ENCODE measurements at places on chromosomes 2 and 18.

DNA sequence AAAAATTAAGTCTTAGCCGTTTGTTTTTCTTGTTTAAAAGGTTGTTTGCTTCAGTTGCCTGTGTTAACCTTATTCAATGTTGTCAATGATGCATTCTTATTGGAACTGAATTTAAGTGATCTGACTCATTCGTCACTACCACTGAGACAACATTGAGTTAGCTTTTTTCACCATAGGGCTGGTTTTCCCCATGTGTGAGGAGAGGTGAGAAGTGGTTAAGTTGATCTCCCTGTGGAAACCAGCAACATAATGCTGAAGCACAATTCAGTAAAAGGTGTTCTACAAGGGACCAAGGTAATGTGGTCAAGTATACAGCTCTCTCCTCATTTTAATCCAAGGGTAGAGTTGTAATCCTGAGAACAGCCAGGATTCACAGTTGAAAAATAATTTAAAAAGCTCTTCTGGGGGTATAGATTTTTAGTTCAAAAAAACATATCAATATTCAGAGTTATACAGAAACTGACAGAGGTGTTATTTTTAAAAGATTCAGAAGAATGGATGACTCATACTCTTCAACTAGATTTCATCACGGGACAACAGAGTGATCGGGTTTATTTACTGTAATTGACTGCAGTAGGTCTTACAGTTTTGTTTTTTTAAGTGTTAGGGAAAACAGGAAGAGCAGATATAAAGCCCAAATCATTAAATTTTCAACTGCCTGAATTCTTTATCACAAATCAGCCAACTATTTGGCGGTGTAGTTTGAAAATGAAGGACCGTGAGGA lies 12.6 kb downstream of the NOP58 start:
- DNase-seq = no peak

- DNase-seq = no peak
Measured at GRCh38 chr18:44677933-44678332, 2.8 kb upstream of the SETBP1 start.

DNA sequence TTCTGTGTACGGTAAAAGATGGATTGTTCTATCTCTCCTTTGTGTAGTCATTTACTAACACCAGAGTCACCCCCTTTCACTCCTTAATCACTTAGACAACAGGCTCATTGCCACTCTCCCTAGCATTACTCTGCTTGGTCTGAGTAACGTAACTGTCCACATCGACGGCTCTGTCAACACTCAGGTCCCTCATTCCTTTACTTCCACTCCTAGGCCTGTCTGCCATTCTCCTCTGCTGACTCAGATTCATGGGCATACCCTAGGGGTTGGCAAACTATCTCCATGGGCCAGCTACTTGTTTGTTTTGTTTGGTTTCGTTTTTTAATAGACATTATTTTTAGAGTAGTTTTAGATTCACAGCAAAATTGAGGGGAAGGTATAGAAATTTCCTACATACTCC lies 243.9 kb downstream of the NR4A2 start:
- DNase-seq = no peak

DNA sequence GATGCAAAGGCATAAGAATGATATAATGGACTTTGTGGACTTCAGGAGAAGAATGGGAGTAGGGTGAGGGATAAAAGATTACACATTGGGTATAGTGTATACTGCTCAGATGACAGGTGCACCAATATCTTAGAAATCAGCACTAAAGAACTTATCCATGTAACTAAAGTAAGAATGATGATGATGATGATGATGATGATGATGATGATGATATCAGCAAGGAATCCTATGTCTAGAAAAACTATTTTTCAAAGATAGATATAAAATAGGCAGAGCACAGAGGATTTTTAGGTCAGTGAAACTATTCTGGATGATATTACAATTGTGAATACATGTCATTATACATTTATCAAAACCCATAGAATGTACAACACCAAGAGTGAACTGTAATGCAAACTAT lies 34.3 kb downstream of the NMS start:
- no peak for DNase-seq

DNA sequence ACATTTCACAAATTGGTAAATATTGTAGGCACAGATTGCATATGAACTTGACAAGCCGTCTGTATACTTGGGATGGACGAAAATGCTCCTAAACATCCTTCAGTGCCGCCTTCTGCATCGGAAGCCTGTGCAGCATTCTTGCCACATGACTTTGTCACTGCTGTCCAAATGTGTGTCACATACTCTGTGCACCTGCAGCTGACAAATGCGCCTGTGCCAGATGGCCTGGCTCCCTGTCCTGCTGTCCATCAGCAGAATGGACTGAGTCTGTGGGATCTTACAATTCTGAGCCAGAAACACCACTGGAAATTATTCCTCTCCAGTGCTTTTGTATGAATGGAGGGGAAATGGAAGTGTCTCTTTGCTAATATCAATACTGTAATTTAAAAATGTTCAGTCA lies 89.9 kb downstream of the DCDC2C start:
- no peak for DNase-seq

DNA sequence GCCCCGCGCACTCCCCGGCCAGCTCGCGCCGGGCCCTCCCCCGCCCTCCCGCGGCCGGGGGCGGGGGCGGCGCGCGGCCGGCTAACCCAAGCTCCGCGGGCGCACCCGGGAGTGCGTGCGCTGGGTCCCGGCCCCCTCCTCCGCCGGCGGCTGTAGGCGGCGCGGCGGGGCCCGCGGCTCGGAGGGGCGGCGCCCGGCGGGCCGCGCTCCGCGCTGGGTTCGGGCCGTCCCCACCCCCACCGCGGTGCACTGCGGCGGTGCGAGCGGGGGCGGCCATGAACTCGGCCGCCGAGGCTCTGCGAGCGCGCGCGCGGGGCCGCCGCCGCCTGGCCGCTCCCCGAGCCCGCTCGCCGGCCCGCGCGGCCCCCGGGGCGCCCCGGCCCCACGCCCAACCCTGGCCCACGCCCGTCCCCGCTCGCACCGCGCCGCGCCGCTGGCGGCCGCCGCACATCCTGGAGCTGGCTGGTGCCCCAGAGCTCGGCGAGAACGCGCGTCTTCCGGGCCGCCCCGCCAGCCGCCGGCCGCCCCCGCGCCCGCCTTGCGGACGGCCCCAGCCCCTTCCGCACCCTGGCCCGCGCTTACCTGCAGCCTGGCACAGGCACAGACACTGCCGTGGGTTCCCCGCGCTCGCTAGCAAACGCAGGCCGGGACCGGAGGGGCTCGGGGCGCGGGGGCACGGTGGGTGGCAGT lies at the start of gene ZBTB14:
ZBTB14 (minus strand) TSS at position 496 of the 690 bp plus-strand sequence. CDS start 2,480 bp downstream, outside the sequence.
- DNase-seq = peak; percentile 60

DNA sequence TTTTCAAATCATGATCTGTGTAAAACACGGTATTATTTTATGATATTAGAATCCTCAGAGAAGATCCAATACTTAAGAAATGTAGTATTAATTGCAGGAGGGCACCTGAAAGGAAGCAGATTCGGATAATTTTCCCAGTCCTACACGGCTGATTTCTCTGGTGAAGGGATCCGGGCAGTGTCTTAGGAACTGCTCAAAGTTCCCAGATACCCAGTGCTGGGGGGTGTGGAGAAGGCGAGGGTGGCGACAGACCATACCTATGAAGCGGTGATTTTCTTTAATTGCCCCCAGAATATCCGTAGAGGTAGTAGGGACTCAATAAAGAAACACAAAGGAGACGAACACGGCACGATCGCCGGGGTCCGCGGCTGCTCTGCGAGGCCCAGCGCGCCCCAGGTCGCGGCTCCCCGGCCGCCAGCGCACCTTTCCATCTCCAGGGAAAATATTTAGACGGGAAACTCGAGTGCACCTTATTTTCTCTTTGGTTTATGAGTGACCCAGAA lies 1.4 kb upstream of the SOX11 start:
- DNase-seq = no peak

DNA sequence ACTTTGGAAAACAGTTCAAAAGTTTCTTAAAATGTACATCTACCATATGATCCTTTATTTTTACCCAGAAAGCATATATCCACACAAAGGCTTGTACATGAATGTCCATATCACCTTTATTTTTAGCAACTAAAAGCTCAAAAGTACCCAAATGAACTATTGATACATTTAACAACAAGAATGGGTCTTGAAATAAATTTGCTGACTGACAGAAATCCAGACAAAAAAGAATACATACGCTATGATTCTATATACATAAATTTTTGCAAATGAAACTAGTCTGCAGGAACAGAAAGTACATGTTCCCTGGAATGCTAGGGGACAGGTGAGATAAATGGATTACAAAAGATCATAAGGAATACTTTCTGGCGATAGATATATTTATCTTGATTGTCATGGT lies 96.3 kb upstream of the KYNU start:
- DNase-seq = no peak

- no peak for DNase-seq
Measured at GRCh38 chr2:152638056-152638455, 79.2 kb downstream of the PRPF40A start.

DNA sequence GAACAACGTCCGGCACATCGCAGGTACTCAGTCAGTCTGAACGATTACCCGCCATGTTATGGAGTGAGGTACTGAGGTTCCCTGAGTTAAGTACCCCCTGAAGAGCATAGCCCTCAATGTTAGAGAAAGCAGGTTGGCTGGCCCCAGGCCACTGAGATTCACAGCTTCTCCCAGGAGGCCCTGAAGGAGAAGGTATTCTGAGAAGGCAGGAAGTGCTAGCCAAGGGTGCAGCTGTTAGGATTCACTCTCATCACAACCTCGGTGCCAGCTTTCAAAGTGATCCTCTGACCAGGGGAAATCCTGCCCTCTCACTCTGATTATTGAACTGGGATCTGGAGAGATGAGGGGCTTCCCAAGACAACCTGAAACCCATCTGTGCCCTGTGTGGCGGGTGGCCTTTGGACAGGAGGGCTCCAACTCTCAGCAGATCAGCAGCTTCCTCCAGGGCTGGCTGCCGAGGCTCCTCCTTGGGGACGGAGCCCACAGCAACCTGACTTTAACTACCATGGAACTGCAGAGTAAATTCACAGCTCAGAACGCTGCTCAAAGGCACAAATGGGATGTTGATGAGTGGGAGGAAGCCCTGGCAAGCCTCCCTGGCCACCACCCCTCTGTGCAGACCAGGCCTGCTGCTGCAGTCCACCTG lies 7.8 kb downstream of the EHD3 start:
- DNase-seq = peak; percentile 43

GRCh38 chr2:102620332-102620731 lies 979 bp downstream of the SLC9A2 start:
- DNase-seq = no peak

DNA sequence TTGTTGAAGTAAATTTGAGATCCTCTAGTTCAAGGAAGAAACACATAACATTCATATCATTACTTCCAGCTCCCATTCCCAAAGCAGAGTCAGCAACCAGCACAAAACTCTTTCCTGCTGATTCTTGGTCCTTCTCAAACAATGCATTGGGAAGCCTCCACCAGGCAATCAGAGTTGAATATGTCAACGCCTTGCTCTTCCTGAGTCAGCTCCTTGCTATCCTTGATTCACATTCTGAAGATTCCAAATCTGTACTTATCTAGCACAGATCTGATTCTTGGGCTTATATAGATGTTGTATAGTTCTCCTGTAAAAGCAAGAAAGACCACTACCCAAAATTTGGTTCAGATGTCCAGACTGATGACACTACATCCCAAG lies 29.6 kb downstream of the CFAP210 start:
- DNase-seq = no peak

DNA sequence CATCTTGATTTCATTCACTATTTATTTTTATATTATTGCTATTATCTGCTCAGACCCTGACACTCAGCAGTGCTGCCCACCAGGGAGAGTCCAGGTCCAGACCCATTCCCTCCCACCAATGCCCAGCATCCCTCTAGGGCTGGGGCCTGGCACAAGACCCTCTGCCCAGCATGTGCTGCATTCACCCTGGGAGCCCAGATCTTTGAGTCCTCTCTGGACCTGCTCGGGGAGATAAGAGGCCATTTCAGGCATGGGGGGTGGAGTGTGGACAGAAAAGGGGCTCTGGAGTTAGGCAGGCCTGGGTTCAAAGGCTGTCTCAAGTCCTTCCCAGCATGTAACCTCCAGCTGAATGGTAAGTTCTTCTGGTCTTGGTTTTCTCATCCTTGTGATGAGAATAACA lies 209.6 kb downstream of the CYP26B1 start:
- DNase-seq = no peak

GRCh38 chr18:34805878-34806351 lies 95.8 kb downstream of the DTNA start:
- DNase-seq = no peak

- no peak for DNase-seq
Measured at GRCh38 chr2:213920014-213920413, 490.8 kb upstream of the VWC2L start.

DNA sequence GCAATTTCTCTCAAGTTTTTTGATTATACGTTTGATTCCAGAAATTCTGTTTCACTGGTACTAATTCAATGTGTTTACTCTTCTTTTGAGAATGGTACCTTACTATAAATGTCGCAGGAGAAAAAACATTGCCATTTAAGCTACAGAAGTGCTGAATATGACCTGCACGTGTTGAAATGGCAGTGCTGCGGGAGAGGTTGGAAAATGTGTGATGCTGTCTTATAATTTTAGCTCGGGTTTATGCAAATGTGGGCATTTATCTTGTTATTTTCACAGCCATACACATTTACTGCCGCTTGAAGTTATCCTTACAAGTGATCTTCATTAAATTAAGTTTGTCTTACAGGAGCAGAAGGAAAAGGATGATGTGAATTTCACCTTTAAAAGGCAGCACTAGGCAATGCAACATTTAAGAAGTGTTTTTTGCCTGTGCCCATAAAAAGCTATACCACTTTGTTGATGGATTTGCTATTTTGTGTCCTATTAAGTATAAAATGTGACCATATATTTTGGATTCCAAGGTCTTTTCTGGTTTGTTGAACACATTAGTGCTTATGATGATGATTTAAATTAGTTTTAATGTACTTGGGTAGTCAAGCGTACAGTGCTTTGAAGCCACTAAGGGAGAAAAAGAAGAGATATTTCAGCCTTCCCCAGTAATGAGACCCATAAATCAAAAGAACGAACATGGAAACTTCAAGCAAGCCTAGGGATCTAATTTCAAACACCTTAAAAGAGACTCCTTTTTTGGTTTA lies 112.1 kb downstream of the LTBP1 start:
- DNase-seq = no peak

DNA sequence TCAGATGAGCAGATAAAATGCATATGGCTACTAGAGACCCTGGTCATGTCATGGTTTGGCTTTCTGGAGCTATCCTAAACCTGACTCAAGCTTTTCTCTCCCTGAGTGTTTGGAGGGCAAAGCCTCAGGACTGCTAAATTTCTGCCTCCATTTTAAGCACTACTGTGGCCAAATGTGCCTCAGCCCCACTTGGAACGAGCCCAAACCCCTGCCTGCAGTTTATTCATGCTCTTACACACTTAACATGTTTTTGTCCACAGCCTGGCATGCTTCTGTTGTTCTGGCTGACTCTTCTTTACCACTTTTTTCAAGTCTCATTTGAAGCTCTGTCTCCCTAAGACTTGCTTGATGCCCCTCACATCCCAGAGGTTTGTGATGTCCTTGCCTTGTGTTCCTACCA lies 24.7 kb downstream of the MGAT5 start:
- no peak for DNase-seq

- DNase-seq = no peak
Measured at GRCh38 chr2:17805717-17806363, 10.4 kb upstream of the MSGN1 start.

Measured in CD8-positive, alpha-beta T cell (primary cell).